ENCODE measurements at places on chromosomes 16 and 17. TPM values are rescaled to one million over a fixed set of nuclear protein-coding genes. Genes with fewer than 3 reads are reported as not detected.

Gene TP53TG3
- not detected for total RNA-seq

Gene CCL14
- not detected for total RNA-seq

Gene TEX19
- total RNA-seq = not detected

Gene CUEDC1
- total RNA-seq = 0.56 TPM

Gene TPPP3
- 0.19 TPM for total RNA-seq

Gene TMC7
- total RNA-seq = not detected

Gene LPO
- 0.16 TPM for total RNA-seq

Gene MMP25
- total RNA-seq = 7.1 TPM

Gene TAC4
- total RNA-seq = not detected

Gene PRKCB
- total RNA-seq = 87.7 TPM

Gene TNFRSF17
- not detected for total RNA-seq

Gene NOD2
- 28.4 TPM for total RNA-seq

Gene CHST4
- total RNA-seq = not detected

Gene ASB16
- total RNA-seq = 0.22 TPM

Gene ADORA2B
- total RNA-seq = 0.19 TPM

Gene DNAI2
- 0.19 TPM for total RNA-seq

Gene CD300A
- 29.1 TPM for total RNA-seq

Gene HSD17B1
- total RNA-seq = 0.90 TPM

Gene ZSCAN10
- total RNA-seq = 0.45 TPM

Gene FAM20A
- not detected for total RNA-seq

Gene PERCC1
- not detected for total RNA-seq

Gene MYH8
- not detected for total RNA-seq

Gene CLEC10A
- not detected for total RNA-seq

Gene NLRC3
- 36.8 TPM for total RNA-seq

Gene GP1BA
- total RNA-seq = 0.11 TPM

Gene KRT31
- not detected for total RNA-seq

Gene CCL17
- 7.8 TPM for total RNA-seq
